NCI-H2171 (cell line): ENCODE measurements at places on chromosomes 16 and 17.
A peak's percentile ranks its signal among the peaks of the same experiment; 100 is the strongest.

DNA sequence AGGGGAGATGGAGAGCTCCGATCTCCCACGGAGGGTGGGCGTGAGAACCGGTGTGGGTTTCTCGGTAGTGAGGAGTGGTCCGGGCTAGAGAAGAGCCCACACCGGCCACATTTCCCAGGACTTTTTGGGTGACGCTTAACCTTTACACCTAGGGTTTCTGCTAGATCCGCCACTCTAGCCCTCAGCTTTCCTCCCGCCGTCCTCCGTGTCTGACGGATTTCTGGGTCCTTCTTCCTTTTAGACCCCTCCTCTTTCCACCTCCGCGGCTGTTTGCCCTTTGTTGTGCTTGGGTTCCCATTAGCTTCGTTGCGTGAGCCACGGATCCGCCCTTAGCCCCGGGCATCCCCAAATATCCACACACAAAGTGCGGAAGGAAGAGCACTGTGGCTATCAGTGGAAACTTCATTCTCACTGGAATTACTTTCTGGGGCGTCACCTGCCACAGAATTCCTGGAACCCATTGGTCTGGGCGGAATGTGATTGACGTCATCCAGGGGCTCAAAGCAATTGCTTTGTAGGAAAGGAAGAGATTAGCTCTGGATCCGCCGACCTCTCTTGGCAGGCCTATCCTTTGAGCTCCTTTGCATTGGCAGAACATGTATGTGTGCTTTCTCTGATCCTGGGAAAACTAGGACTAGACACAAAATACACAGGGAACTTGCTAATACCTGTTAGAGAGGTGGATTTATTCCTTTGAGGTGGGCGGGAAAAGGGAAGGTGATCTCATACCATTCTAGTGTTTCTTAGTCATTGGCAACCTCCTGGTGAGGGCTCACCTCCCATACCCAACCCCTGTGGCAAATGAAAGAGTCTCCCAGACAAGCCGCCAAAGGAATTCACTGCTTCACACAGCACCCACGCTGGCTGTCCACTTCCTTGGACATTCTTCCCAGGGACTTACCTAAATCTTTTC, 654 bp downstream of the TNFAIP1 start:
- DNase-seq = peak; percentile 37

DNA sequence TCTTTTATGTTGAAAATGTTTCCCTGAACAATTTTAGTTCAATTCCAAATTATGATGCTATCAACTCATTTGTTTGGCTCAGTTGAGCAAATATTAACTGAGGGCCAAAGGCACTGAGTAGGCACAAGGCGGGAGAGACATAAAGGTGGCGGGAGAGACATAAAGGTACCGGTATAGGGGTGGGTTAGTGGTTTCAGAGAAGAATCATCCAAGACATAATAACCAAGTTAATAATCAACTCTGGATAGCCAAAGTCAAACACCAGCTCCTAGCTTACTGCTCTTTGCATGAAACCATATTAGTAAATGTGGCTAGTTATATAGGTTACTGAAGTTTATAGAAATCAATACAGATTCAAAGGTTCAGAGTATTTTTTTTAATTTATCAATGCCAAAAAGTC, 91.7 kb downstream of the RPGRIP1L start:
- no peak for DNase-seq

- DNase-seq = peak; percentile 46
Measured at GRCh38 chr16:1990351-1991134, 773 bp downstream of the SYNGR3 start.

DNA sequence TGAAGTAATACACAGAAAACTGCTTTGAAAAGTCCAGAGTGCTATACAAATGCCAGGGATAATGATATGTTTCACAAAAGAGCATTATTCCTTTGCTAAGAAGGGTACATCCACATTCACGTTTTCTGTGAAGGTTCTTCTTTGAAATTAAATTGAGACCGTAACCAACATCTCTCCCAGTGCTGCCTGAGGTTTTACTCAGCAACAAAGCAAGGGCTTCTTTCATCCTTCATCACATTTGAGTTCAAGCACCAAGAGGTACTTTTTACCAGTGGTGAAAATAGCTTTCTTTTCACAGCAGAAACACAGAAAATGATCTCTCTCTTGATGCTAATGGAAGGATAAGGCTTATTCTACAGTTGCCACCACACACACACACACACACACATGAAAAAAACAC, 113.3 kb downstream of the TOX3 start:
- no peak for DNase-seq

- no peak for DNase-seq
Measured at GRCh38 chr17:31902693-31903092, 1.2 kb upstream of the UTP6 start.

DNA sequence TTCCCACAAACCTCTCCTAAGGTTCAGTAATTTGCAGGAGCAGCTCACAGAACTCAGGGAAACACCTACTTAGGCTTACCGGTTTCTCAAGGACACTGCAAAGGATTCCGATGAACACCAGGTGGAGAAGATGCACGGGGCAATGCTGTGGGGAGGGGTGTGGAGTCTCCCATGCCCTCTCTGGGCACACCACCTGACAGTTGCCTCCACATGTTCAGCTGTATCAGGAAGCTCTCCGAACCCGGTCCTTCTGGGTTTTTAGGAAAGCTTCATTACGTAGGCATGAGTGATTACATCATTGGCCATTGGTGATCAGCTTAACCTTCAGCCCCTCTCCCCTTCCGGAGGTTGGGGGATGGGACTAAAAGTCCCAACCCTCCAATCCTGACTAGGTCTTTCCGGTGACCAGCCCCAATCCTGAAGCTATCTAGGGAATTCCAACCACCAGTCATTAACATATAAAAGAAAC, 21.6 kb downstream of the C17orf58 start:
- DNase-seq = no peak

DNA sequence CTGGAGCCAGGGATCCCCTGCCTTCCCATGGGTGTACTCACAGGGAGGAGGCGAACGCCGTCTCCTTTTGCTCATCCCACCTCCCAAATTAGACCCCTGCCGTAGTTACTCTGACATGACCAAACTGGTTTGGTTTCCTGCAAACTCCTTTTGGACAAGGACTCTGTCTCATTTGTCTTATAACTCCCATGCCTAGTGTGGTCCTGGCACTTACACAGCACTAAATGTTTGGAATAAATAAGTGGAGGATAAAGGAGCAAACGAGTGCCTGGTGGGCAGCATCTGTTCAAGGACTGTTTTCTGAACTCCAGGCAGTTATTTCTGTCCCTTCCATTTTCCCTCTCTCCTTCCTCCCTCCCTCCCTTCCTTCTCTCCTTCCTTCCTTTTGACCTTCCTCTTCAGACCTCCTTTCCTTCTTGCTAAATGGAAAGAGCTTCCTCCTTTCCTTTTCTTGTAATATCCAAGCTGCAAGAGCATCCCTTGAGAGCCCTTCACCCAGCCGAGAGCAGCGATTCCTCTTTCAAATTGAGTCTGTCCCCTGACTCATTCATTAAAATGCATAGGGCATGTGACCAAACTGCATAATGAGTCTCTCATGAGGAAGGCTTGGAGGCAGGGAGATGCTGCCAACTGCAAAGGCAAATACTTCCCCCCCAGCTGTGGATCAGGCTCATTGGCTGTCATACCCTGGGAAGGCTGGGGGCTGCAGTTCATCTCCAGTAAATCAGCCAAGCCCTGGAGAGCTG, 36.8 kb downstream of the CHD9 start:
- peak; percentile 92 for DNase-seq

- no peak for DNase-seq
Measured at GRCh38 chr16:85308611-85309540, 196.6 kb upstream of the CIBAR2 start.

- no peak for DNase-seq
Measured at GRCh38 chr17:58327363-58328194, 1.0 kb downstream of the TSPOAP1 start.

- peak; percentile 84 for DNase-seq
Measured at GRCh38 chr17:78253946-78254672, 22.7 kb downstream of the TMEM235 start.

GRCh38 chr17:5241861-5242671, 7.4 kb upstream of the SCIMP start:
- no peak for DNase-seq

DNA sequence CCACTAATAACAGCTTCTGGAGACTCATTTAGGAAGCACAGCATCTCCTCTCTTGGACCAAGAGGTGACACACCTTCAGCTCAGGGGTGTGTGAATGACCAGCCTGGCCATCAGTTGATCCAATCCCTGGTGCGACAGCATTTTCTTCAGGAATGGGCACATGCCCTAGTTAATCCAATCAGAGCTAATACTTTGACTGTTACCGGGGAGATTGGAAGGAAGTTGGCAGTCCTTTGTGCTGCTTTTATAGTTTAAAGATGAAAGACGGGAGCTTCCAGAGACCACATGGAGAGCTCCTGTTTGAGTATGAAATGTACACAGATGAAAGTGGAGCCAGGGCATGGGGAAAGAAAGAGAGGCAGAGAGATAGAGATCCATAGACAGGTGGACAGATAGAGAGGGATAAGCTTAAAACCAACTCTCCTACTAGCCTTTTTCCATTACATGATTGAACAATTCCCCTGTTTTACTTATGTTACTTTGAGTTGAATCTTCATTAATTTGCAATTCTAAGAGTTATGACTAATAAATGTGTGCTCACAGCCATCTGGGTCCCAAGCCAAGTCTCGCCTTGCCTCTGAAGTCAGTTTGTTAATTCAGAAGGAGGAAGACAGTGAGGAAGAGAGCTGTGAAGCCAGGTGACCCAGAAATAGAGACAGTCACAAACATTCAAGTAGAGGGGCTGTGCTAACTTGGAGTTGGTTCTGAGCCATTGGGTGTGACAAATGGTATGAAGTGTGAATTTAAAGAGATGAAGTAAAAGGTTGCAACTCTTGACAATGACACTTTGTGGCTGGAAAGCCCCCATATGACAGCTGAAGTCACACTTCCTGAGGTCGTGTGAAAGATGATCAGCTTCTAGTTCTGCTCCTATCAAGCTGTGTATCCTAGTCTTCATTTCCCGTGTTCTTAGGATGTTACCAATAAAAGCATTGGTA, 120.0 kb upstream of the GOT2 start:
- DNase-seq = no peak

DNA sequence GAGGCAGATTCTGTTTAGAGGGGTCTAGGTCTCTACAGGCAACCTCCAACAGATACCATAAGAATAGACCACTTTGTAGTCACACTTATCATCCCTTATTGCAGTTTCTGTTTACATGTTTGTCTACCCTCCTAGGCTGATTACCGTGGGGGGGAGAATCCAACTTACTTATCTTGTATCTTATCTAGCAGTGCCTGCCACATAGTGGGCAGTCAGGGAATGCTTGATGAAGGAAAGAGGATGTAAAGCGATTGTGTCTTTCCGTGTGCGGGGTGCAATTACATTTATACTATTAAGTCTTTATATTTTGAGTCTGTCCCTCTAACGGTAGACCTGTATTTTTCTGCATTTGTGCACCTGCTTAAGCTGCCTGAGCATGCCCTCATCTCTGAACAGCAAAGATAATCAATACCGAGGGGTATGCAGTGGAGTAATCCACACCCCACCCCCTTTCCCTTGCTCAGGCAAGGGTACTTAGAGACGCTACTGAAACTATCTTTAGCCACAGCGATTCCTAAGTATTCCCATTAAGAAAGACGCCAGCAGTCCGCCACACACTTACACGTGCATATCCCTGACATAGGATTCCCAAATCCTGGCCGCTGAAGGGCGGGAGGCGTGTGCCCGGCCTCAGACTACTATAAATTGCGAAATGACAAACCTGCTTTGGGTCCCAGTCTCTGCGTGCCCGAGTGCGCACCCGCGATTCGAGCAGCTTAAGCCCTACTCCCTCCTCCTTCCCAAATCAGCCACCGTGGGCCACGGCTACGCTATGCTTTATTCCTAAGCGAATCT, 635 bp upstream of the AATF start:
- DNase-seq = no peak
